NCI-H1092 (cell line): ENCODE measurements at places on chromosomes 4 and X.
A peak's percentile ranks its signal among the peaks of the same experiment; 100 is the strongest.

DNA sequence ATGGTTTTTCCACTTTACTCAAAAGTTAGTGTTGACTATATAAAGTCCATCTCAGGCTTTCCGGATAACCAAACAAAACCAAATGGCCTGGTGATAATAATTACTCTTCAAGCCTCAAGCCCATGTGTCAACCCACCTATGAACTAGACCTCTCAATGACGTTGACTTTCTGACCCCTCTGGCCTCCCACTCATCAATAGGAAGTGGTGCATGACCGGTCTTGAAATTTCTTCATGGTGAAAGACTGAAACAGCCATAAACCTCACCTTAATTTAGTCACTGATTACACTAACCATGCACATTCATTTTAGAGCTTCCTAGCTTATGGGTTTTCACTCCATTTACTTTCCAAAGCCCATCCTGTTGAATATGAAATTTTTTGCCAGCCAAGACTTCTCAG lies 276.0 kb downstream of the KLHL13 start:
- DNase-seq: no peak

DNA sequence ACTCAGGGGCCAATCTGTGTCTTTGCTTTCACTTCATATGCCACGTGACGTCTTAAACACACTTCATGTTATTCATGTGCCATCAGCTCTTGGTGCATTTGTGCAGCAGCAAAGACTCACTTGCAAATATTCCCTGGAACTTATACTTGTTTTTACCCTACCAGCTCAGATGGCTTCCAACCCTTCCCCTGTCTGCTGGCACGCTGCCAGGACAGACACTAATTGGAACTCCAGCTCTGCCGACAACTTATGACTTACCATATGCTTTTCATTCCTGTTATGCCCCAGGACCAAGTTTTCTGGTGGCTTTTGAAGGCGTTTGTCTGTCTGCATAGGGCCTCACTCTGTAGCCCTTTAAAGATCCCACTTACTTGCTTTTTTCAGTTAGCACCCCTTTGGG lies 261.7 kb upstream of the GNPDA2 start:
- no peak for DNase-seq

DNA sequence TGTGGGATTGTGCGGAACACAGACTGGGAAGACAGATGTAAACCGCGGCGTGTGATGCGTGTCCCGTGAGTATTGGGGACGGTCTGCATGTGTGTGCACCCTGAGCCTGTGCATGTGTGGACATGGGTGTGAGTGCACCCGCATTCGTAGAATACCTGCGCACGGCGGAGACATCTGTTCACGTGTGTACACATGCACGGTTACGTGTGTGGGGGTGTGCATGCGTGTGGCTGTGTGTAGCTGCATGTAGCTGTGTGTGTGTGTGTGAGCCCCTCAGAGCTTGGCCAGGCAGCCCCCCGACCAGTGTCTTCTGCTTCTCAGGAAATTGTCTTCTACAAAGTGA lies 19.6 kb downstream of the ATP5ME start:
- DNase-seq: no peak

DNA sequence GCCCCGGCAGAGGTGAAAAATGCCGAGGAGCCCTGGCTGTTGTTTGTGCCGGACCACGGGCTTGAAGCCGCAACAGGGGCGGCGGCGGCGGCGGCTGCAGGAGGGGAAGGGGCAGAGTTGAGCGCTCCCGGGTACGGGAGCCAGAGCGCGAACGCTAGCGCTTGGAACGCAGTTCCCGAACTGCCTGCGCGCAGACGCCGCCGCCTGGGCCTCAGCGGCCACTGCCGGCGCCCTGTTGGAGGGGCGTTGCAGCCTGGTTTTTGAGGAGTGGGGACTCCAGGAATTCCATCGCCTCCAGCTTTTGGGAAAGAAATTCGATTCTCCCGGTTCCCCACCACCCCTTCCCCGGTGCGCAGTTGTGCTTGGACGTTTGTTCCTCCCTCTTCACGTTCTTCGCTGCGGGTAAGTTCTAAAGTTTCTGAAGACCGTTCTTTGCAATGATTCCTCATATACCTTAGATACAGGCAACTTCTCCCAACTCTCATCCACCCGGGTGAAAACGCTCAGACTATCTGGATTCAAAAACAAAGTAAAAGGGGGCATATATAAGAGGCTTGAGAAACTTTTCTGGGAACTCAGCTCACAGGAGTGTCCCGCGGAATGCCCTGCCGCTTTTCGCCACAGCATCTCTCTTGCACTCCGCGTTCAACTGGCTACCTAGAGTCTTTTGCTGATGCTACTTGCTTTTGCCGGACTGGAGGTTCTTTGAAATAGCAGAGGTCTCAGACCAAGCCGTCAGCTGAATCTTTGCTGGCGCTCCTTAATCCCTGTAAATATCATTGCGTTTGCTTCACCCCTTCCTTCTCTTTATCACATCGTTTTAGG lies 1.0 kb downstream of the FAT4 start:
- peak; percentile 46 for DNase-seq

DNA sequence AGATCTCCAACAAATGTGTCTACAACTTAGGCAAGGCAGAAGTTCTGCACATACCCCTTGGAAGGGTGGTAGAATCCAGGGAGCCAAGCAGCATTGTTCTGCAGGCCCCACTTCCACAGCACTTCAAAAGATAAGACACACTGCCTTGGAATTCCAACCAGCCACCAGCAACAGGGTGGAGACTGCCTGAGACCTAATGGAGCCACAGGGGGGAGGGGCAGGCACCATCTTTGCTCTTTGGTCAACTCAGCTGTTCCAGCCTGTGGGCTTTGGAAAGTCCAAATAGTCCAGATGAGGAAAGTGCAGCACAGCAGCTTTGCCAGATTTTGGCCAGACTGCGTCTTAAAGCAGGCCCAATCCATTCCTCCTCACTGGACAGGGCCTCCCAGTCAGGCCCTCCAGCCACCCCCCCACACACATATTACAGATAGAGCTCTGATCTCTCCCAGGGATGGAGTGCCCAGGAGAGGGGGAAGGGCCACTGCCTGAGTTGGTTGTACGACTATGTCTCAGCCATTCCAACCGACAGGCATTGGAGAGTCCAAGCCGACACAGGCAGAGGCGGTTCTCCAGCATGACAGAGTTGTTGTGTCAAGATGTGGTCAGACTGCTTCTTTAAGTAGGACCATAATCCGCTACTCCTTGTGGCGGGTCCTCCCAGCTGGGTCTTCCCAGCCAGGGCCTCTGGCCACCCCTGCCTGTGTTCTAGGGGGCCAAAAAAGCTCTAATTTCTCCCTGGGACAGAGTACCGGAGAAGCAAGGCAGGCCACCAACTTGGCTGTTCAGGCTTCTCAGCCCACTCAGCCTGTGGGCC lies 42.5 kb upstream of the ANTXR2 start:
- no peak for DNase-seq

- DNase-seq: no peak
These were observed 235.1 kb downstream of the QDPR start for GRCh38 chr4:17276776-17277175.

- no peak for DNase-seq
These were observed 218.4 kb downstream of the RELL1 start for GRCh38 chr4:37467824-37468223.

- no peak for DNase-seq
These were observed 76.3 kb upstream of the PACRGL start for GRCh38 chr4:20623939-20624338.

DNA sequence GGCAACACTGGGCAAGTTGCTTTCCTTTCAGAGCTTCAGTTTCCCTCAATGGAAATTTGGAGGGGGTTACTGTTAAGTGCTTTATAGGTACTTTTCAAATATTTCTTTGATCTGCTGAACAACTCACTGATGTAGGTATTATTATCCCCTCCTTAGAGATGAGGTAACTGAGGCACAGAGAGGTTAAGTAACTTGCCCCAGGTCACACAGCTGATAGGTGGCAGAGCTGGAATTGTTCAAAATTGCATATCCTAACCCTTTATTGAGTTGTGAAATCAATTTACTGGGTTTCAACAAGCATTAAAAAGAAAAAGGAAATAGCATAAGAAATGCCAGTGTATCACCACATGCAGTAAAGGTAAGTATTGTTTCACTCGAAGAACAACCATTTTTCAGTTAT lies 6.6 kb downstream of the PPP1R3F start:
- DNase-seq: no peak

DNA sequence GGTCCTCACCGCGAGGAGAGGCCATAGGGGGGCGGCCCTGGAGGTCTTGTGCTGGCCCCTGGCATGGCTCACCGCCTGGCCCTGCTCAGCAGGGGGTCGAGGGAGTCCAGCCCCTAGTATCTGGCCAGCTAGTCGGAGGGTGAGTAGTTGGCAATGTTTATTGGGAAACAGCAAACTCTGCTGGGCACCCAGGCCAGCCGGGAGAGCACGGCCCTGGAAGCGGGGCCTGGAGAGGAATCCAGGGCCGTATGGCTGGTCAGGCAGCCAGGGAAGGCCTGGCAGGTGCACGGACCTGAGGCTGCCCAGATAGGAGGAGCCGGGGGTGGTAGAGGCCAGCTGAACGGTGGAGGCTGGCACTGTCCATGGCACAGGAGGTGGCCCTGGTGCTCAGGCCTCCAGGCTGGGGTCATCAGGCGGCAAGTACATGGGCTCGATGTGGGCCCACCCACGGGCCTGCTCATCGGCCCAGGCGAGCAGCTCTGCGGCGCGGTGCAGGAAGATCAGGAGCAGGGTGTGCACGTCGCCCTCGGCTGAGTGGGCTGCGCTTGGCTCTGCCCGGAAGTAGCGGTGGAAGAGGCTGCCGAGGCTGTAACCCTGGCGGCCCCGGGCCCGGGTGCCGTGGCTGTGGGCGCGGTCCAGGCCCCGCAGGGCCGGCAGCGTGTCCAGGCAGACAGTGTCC lies 1.4 kb downstream of the TREX2 start:
- no peak for DNase-seq

GRCh38 chrX:39891781-39892180 lies 206.0 kb downstream of the BCOR start:
- no peak for DNase-seq

GRCh38 chr4:1793940-1794808 lies 1.1 kb downstream of the FGFR3 start:
- DNase-seq: no peak

- DNase-seq: no peak
These were observed 1.9 kb downstream of the DHRSX start for GRCh38 chrX:2498781-2499302.

DNA sequence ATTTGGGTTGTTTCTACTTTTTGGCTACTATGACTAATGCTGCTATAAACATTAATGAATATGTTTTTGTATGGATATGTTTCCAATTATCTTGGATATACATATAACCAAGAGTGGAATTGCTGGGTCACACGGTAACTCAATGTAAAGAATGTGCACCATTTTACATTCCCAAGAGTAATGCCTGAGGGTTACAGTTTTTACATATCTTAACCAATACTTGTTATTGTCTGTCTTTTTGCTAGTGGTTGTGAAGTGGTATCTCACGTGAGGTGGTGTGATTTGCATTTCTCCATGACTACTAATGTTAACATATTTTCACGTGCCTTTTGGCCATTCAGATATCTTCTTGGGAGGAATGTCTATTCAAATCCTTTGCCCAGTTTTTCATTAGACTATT lies 200.3 kb upstream of the MAB21L2 start:
- DNase-seq: no peak

DNA sequence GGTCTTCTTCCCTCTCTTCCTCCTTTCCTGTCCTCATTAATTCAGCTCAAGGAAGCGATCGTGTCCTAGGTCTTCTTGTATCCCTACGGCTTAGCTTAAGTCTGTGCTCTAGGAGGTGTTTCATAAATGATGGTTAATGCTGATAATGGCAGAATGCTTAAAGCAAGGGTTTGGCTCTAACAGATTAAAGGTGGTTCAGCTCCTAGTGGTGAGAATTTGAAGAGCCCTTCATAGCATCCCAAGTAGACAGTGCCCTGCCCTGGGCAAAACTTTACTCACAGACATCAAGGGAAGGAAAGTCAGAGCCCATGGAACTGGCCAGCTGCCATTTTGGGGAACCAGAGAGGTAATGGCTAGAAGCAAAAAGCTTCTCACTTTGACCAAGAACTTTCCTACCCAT lies 47.0 kb upstream of the PGRMC1 start:
- DNase-seq: no peak

- no peak for DNase-seq
These were observed 508.4 kb upstream of the FTHL17 start for GRCh38 chrX:31580227-31580626.

- no peak for DNase-seq
These were observed 46.3 kb upstream of the HHIP start for GRCh38 chr4:144599621-144600020.

DNA sequence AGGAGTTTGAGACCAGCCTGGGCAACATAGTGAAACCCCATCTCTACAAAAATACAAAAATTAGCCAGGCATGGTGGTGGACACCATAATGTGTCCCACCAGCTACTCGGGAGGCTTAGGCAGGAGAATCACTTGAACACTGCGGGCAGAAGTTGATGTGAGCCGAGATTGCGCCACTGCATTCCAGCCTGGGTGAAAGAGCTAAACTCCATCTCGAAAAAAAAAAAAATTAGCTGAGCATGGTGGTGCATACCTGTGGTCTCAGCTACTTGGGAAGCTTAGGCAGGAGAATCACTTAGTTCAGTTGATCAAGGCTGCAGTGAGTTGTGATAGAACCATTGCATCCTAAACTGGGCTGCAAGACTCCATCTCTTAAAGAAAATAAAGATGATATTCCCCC lies 91.2 kb downstream of the PLS3 start:
- DNase-seq: no peak

DNA sequence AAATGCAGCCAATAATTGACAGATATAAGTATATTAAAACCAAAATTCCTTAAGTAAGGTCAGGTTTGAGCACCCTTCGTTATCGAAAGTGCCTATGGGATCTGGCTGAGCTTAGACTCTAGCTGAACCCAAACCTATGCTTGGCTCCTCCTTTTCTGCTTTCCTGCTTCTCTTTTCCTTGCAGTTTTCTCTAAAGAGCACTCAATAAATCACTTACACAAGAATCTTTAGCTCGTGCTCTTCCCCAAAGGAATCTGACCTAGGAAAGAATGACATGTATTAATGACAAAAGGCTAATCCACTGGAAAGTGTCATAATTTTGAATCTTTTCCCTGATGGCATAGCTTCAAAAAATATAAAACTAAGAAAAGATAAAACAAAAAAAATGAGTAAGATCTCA lies 282.7 kb downstream of the DKK2 start:
- DNase-seq: no peak

DNA sequence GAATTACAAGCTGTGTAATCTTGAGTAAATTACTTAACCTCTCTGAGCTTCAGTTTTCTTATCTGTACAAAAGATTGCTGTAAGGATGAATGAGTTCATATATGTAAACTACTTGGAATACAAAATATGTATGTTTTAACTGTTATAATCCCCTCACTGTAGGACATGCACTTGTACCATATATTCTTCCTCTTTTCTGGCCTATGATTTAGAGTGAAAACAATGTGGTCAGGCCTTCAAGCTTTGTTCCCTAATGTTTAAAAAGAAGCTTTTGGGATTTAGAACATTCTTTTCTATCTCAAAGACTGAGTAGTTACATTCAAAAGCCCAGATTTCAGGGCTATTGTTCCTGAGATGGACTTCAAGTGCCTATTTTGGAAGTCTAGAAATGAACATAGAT lies 26.7 kb upstream of the GPRIN3 start:
- no peak for DNase-seq

DNA sequence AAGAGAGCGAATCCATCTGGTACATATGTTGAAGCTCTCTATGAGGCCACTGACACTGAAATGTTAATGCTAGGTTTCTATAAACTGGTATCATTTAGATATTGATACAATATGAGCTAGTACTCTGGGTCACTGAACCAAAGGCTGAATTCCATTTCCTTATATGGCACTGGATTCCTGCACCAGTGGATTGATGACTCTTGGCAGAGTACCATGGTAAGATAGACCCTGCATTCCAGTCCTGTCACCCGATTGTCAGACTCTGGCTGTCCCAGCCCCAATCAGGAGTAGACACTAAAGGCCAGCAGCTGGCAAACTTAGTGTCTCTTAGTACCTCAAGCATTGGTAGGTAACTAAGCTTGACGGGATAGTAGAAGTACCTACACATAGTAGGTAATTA lies 44.0 kb upstream of the EOLA2 start:
- DNase-seq: no peak
